ENCODE measurements at places on chromosomes 6 and 20.

GRCh38 chr6:145891126-145891525, 73.0 kb downstream of the SHPRH start:
- DNase-seq = no peak

DNA sequence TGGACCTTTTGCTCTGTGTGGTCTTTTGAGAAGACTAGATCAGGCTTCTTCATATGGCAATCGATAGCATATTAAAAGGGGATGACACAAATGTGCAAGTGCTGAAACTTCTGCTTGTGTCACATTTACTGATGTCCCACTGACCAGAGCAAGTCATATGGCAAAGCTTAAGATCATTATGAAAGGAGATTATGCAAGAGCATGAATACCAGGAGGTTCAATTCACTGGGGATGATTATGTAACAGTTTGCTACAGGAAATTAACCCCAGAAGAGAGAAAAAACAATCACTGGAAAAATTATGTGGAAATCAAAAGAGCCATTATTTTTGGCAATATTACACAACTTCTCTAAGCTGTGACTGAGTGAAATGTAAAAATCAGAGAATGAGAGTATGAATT, 13.7 kb upstream of the PRDM13 start:
- DNase-seq = no peak

GRCh38 chr6:13425270-13425873, 62.0 kb downstream of the GFOD1 start:
- no peak for DNase-seq

- DNase-seq = no peak
These were observed 81.7 kb downstream of the FAM217A start for GRCh38 chr6:3997177-3997770.

GRCh38 chr6:47752801-47753200, 29.0 kb upstream of the OPN5 start:
- DNase-seq = no peak

GRCh38 chr6:140181876-140182275, 807.4 kb upstream of the CITED2 start:
- DNase-seq = no peak

DNA sequence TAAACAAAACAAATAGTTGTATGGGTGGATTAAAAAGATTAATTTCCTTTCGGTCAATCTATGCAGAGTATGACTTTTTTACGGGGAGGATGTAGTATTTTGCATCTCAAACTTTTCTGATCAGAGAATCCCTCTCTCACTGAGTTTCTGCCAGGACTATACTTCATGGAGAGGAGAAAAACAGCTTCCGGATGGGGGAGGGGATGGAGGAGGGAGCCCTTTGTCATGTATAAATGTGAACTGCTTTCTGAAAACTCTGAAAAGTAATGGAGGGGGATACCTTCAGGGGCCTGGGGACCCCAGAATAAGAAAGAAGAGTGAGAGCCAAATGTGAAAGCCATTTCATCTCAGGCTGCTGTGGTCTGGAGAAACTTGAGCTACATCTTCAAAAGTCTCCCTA, 173.1 kb upstream of the KCNK16 start:
- no peak for DNase-seq

GRCh38 chr6:27986928-27987725, 30.1 kb downstream of the OR2B6 start:
- DNase-seq = no peak

GRCh38 chr20:38187517-38187916, 22.4 kb upstream of the TGM2 start:
- DNase-seq = no peak

DNA sequence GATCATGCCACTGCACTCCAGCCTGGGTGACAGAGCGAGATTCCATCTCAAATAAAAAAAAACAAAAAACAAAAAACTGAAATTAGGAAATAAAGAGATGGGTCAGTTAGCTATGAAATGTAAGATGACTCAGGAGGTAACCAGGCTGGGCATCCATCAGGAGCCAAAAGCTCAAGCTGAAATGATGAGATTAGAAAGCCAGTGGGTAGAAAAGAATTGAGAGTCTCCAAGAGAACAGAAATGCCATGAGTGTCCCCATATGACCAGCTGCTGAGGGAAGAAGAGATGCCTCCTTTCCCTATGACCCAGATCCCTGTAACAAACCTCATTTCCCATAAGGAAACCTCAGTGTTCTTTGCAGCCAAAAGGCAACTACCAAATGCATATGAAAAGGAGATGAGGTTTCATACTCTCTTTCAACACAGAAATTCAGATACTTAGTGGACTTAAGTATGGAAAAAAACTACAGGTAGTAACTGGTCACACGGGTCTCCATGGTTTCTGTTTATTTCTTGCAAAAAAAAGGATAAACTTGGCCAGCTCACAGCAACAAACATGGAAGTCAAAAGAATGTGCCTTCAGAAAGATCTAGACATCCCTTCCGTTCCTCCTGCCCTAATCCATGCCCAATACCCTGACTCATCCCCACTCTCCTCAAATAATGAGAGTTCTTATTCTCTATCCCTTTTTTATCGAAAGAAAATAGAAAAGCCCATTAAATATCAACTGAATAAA, 8.1 kb downstream of the ARHGAP18 start:
- no peak for DNase-seq

DNA sequence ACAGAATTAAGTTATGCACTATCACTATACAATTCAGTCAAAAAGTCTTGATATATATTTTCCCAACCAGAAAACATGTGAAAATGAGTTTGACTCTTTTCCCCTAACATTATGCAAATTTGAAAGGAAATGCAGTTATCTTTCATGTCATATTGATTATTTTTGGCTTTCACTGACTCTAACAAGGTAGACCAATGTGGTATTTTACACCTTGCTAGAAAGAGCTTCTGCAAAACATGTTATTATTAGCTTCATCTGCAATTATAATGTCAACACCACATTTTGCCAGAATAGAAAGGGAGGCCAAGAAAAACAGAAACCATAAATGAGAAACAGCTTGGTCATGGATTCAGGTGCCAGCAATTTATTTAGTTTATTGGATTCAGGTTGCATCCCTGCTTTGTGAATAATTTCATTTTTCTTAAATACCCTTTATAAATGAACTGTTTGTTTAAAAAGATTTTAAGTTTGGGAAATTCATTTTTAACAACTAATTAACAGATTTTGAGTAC, 226.1 kb upstream of the GJE1 start:
- no peak for DNase-seq

DNA sequence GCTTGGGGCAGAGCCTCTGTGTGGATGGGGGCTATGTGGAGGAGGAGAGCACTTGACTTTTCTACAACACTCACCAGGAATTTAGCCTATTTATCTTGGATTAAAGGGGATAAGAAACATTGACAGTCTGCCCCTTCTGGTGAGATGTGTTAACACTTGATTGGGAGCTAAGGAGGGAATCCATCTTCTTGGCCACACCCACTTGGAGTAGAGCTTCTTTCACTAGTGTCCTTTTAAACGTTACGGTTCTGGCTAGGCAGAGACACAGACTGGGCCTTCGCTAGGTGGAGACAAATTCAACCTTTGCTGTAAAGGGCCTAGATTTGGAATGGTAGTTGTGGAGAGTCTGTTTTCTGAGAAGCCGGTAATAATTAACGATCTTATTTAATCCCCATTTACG, 15.5 kb upstream of the TPBG start:
- DNase-seq = no peak

DNA sequence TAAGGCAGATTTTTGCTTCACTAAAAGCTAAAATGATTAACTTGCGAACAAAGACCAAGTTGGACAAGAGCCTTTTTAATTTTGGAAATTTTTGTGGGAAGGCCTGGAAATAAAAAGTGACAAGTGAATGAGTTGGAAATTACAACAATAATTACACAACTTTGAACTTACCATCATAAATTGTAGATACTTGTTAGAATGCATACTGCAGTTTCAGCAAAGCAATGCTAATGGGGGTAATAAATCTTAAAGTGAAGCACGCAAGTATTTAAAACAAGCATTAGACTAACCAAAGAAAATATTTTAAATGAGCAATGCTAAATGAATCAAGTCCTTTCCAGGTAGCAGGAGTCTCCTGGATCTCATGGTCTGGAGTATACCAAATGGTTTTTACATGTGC, 83.2 kb upstream of the EYA4 start:
- no peak for DNase-seq

DNA sequence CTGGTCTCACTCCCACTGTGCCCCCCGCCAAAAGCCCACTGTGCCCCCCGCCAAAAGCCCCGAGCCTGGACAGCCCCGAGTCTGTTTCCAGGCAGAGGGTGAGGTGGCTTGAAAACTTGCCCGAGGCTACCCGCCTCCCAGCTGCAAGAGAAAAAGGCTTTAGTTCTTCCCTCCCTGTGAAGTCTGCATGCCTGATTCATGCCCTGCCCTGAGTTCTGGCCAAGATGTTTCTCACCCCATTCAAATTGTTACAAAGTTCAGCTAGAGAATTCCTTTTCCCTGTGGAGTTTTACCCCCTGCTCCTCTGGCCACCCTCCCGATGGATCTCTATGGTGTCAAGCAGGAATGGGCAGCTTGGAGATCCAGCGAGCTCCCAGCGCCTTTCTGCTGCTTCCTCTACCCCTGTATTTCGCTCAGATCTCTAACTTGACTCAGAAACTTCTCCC, 298.8 kb upstream of the MAP3K7 start:
- DNase-seq = no peak

Data from kidney capillary endothelial cell (primary cell).